ENCODE measurements at places on chromosomes 2 and 18.

GRCh38 chr18:77127769-77128671 is 4.6 kb downstream of the MBP start:
- no peak for DNase-seq

- DNase-seq = no peak
Observed at GRCh38 chr2:137886083-137886831, 78.0 kb upstream of the HNMT start.

GRCh38 chr18:8290435-8290834 is 318.8 kb upstream of the RAB12 start:
- DNase-seq = no peak

GRCh38 chr2:168854651-168855050 is 35.6 kb downstream of the SPC25 start:
- DNase-seq = no peak

- no peak for DNase-seq
Observed at GRCh38 chr2:232487385-232488096, at the start of gene ECEL1. TSS of gene ECEL1 (minus strand) at chr2:232487834. CDS start at chr2:232486653, 1,181 bp downstream.

All from activated T-helper 1 cell treated with anti-CD3 and anti-CD28 coated beads, Interleukin-2, amount 50 U/mL, for 16 hours (primary cell).